ENCODE measurements at places on chromosomes 12 and 14. TPM values are rescaled to one million over a fixed set of nuclear protein-coding genes. Genes with fewer than 3 reads are reported as not detected.
A peak's percentile ranks its signal among the peaks of the same experiment; 100 is the strongest.

GRCh38 chr14:64806202-64806861 lies 73.4 kb downstream of the SPTB start:
- no peak for ATAC-seq

DNA sequence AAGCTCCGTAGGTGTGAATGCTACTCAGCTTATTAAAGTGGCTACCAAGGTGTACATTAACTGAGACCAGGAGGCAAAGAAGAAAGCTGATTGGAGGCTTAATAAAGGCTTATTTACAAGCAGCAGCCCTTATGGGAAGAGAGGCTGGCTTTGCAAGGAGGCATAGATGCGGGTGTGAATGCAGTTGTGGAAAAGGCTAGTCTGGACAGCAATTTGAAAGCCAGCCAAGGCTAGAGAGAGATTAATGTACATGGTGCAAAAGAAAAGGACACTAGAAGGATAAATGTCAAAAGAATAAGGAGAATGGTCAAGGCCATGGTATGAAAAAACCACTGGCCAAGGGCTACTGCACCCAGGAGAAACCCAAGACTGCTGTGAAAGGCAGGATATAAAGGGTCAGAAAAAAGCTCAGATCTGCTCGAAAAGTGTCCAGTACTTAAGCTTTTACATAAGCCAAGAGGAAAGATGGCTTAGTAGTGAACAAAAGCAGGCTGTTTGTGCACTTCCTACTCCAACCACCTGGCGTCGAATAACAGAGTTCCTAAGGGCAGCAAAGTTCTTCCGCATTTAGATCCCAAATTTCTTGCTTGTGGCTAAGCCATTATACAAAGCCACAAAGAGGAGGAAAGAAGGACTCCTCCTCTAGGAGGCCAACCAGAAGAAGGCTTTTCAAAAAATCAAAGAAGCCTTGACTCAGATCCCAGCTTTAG lies 24.0 kb downstream of the KLRK1 start:
- no peak for ATAC-seq

- no peak for ATAC-seq
These were observed 6.3 kb downstream of the PCNX4 start for GRCh38 chr14:60097974-60098373.

The ADGRD1 gene
- total RNA-seq = 2.7 TPM

The ISM2 gene
- not detected for total RNA-seq

The GPRC5D gene
- total RNA-seq = not detected

DNA sequence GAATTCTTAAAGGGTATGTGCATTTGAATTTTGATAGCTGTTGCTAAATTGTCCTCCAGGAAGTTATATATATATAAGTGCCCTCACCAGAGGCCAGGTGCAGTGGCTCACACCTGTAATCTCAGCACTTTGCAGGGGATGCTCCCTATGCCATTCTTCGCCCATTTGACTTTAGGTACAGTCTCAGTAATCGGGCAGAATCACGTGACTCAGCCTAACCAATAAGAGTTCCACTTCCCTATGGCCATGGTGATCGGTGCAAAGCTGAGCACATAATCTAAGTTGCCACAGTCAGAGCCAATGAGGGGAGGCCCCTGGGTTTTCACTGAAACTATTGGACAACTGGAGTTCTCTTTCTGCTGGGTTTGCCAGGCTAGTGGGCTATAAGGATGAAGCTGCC lies 274.6 kb upstream of the TBX3 start:
- no peak for ATAC-seq

DNA sequence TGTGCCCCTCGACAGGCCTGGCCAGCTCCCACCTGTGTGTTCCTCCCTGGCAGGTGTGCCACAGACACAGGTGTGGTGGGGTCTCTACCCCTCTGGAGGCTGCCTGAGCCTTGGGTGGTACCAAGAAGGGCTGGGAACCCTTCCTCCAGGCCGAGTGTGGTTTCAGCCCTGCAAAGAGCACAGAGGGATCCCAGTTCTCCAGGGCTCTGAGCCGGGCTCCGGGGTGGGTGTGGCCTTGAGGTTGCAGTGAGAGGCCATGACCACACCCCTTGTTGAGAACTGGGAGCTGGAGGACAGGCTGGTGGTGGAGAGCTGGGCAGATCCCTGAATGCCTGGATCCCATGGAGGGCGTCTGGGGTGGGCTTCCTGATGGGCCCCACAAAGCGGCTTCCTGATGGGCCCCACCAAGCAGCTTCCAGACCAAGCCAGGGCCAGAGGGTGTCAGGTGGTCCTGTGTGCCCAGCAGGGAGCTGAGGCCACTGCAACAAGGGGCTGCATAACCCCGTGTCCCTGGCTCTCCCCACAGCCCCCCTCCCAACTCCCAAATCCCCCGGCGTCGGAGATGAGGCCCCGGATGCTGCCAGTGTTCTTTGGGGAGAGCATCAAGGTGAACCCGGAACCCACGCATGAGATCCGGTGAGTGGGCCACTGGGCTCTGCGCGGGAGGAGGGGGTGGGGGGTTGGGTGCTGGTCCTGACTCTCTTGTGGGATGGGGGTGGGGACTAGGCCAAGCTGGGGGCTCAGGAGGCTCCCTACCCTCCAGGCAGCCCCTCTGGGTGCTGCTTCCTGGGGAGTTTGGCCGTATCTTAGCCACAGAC lies 16.6 kb downstream of the RFLNA start:
- ATAC-seq = no peak

GRCh38 chr12:7907009-7907408 lies 29.0 kb downstream of the SLC2A3 start:
- ATAC-seq = peak; percentile 2
